ENCODE measurements at places on chromosomes 7 and 10. TPM values are rescaled to one million over a fixed set of nuclear protein-coding genes. Genes with fewer than 3 reads are reported as not detected.

GSDME gene
- total RNA-seq, result 18.9 TPM

TMEM176A gene
- total RNA-seq, result 2.0 TPM

OR2A5 gene
- total RNA-seq, result not detected

CRTAC1 gene
- 1.1 TPM for total RNA-seq

SLC16A12 gene
- not detected for total RNA-seq

FGFR2 gene
- 58.4 TPM for total RNA-seq

GRCh38 chr10:118258285-118258684 is 83.8 kb downstream of the FAM204A start:
- no peak overlapping the region for H3K4me3 ChIP-seq
- H3K27me3 ChIP-seq, result peaks cover 16% of the 10 kb centered on the region
- H3K36me3 ChIP-seq, result no peaks in the 10 kb centered on the region
- no peak for DNase-seq
- no peak overlapping the region for H3K27ac ChIP-seq
- peaks cover 18% of the 10 kb centered on the region for H3K4me1 ChIP-seq

- no peak overlapping the region for H3K4me3 ChIP-seq
Measured at GRCh38 chr7:120553491-120553890, 280.5 kb downstream of the KCND2 start.

- H3K36me3 ChIP-seq, result no peaks in the 10 kb centered on the region
- peaks cover 16% of the 10 kb centered on the region for H3K4me1 ChIP-seq
- DNase-seq, result no peak
- H3K27ac ChIP-seq, result no peak overlapping the region
Measured at GRCh38 chr10:16779384-16779915, 37.8 kb downstream of the RSU1 start.

DNA sequence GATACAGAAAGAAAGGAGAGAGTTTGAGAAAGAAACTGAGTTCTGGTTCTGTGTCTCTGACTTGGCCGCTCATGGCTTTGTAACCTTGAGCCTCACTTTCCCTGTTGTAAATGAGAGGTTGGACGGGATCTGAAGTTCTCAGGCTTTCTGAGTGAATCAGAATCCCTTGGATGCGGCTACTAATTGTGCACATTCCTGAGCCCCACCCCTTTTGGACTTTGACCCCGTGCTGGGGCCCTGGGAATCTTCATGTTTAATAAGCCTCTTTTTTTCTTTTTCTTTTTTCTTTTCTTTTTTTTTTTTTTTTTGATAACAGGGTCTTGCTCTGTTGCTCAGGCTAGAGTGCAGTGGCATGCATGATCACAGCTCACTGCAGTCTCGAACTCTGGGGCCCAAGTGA is 26.9 kb downstream of the SLC25A28 start:
- H3K36me3 ChIP-seq, result no peaks in the 10 kb centered on the region
- H3K27ac ChIP-seq, result no peak overlapping the region
- peaks cover 11% of the 10 kb centered on the region for H3K27me3 ChIP-seq

DNA sequence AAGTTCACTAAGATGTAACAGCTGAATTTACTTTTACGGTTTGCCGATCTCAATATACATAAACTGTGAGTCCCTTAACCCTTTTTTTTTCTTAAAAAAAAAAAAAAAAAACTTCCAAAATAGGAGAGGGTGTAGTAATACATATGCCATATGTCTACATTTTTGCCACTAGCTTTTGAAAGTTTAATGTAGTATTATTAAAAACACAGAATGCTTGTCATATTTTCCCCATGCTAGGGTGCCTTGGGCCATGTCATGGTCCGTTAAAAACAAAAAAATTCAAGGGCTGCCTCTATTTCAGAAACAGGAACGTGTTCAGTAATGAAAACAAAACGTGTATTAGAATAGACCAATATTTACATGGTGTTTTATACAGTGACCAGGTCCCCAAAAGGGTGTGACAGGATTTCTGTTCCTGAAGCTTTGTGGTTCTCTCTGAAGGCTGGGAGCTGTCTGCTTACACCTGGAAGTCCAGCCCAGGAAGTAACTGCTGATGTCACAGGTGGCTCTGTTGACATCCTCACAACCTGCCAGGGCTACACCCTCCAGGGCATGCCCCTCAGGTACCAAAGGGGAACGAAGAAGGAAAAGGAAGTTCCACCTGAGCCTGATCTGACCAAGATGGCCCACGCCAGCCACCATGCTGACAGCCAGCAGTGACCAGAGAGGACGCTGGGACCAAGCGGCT is 79.0 kb downstream of the COBL start:
- no peak overlapping the region for H3K27ac ChIP-seq
- peaks cover 50% of the 10 kb centered on the region for H3K4me1 ChIP-seq
- DNase-seq, result no peak
- H3K27me3 ChIP-seq, result no peaks in the 10 kb centered on the region
- no peaks in the 10 kb centered on the region for H3K36me3 ChIP-seq
